ENCODE measurements at places on chromosomes 2 and 18.

- no peak for DNase-seq
Measured at GRCh38 chr2:177930916-177931315, 141.7 kb downstream of the PDE11A start.

DNA sequence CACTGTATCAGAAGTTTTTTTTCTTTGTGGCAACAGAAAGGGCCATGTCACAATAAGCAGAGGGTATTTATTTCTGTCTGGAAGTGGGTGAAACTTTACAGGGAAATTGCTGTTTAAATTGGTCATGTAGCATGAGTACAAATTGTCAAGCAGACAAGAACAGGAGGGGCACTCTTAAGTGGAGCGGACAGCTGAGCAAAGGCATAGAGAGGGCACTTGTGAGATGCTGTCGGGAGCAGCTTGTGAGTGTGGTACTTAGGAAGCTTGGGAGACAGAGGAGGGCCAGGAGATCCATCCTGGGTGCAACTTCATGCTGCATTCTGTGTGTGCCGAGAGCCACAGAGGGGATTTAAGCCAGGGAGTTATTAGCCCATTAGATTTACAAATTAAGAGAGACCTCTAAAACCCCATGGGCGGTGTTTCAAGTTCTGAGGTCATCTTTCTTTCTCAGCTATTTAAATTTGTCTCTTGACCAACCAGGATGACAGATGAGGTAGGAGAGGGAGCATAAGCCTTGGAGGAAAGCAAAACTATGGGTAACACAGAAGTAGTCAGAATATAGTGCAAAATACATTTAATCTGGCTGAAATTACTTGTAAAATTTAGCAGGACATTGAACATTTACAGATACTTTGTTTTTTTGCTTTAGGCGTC is 30.4 kb downstream of the INPP4A start:
- DNase-seq, result no peak

- no peak for DNase-seq
Measured at GRCh38 chr18:79411614-79412526, 16.1 kb downstream of the NFATC1 start.

GRCh38 chr18:31244771-31245394 is 73.1 kb upstream of the DSG1 start:
- no peak for DNase-seq

DNA sequence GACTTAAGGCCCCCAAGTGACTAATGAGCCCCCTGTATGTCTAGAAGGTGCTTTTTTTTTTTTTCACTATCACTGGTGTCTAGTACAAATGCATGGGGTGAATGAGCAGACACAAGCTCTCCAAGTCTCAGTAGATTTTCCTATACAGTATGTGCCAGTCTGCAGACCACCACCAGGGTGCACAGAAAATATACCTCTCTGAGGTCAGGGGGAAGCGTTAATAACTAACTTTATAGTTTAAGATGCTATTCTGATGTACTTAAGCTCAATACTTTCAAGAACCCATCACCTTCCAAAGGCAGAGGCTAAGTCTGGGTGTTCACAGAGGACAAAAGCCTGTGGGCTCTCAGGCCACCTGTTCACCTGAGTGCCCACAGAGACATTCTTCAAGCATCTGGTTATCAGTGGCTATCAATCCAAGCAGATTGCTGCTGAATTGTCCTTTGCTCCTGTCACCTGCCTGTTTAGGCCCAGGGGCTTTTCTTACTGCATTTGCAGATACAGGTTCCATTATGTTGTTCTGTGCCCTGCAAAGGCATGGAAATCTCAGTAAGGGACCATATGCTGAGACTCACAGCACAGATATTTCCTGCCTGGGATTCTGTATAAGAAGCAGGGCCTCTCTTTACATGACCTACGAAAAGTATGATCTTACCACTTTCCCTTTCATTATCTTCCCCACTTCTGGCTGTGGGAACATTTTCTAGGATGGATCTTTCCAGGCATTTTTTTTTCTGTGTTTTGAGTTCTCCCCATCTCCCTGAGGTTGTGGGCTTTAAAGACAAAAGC is 534.6 kb downstream of the TNS1 start:
- DNase-seq, result no peak

- no peak for DNase-seq
Measured at GRCh38 chr2:70381235-70381634, 79.4 kb upstream of the FAM136A start.

- DNase-seq, result no peak
Measured at GRCh38 chr2:24469148-24469650, 21.9 kb upstream of the NCOA1 start.

DNA sequence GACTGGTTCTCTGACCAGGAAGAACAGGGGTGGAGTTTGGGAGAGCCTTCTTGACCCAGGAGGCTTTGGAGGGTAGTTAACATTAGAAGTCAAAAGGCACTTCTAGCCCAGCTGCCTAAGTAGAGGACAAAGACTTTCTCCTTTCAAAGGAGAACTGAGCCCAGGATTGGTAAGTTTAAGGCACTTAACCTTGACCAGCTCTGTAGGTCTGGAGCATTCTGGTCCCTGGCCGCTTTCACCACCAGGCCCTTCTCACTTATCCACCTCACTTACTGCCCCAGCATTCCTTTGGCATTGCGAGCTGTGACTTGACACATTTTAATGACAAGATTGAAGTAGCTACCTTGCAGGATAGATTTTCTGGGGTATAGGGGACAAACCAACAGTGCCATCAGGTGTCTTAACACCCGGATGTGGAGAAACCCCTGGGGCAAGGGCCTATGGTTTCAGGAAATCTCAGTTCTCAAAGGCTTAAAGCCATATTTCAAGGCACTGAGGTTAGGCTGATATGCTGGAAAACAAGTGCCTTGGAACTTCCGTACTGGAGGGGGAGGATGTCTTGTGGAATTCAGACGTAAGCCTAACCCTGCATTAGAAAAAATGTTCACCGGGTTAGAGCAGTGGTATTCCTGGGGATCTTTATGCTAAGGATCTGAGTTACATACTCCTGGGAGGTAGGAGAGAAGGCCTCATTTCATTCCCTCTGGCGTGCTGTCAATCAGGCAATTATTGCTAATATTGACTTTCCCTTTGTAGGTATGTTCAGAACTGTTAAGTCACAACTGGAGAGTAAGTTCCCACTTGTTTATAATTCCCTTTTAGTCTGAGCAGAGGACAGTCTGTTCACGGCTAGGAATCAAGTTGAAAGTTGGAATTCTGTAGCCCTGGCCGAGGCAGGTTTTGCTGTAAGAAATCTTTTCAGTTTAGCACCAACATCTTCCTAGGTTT is 4.3 kb downstream of the C2orf68 start:
- no peak for DNase-seq

- DNase-seq, result no peak
Measured at GRCh38 chr2:241868661-241869081, 858 bp upstream of the RTP5 start.

GRCh38 chr2:152432206-152432653 is 97.3 kb downstream of the FMNL2 start:
- DNase-seq, result peak; percentile 85

DNA sequence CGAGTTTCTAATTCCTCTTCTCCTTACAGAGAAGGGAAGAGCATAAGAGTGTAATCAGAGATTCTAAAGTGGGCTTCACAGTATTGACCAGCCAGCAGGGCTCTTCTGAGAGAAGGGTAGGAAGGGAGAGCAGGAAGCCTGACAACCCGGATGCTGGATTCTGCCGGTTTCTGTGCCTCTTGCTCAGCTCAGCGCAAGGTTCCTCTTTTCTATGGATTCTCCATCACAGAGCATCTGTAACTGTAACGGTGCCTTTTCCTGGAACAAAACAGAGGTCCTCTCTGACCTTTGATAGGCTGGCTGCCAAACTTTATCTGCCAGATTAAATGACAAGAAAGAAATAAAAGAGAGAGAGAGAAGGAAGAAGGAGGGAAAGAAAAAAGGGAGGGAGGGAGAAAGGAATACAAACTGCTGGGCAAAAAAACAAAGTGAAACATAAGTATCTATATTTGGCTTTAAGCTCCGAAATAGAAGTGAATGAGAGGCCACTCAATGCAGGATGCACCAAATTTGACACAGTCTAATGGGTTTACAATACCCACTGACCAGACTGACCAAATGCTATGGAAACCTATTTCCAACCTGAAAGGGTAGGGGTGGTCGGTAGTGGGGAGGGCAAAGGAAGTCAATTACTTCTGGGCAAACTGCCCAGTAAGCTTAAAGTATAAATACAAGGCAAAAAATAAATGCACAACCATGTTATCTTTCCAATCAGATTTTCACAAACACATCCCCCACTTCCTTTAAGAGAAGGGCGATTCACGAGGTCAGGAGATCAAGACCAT is 59.2 kb downstream of the PIEZO2 start:
- no peak for DNase-seq

DNA sequence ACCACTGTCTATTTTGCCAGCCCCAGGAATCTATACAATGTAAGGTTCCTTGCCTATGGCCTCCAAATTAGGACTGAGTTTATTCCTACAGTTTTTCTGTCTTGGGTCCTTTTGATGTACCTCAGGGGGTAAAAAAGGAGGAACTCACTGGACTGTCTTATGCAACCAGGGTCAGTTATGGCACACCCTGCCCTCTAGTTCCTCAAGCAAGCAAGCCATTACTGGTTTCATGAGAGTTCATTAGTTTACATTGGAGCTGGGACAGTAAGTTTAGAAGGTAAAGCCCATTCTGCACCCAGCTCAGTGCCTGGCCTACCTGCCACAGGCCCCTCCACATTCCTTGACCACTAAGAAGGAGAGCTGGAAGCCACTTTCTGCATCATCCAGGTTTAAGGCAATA is 68.7 kb upstream of the WIPF1 start:
- no peak for DNase-seq

DNA sequence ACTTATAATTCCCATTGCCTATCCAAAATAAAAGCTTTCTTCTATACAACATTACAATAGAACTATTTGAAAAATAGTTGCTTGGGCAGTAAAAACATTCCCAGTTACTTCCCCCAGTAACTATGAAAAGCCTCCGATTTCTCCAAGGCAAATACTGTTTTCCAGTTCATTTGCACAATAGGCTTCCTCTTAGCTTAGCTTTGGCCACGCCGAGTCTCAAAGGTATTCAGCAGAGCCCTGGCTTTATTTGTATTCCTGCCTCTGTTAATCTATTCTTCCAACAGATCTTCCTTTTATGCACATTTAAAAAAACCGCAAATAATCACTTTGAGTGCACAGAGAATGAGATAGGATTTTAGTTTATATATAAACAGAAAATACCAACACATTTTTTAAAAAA is 836.8 kb upstream of the VRK2 start:
- no peak for DNase-seq

DNA sequence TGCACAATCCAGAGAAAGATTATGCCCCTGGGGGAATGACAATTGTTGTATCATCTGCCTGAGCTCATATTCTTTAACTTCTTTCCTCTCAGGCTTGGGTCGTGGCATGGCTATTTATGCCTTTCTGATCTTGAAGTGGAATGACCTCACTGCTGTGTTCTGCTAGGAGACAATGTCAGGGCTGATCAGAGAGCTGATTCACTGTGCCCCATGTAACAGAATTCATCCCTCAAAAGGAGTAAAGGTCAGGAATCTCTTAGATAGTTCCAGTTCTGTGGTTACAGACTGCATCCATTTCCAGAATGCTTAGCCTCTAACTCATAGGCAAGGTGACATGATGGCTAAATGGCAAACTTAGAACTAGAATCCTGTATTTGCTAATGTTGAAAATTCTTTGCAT is 511.7 kb upstream of the CNTNAP5 start:
- DNase-seq, result no peak

GRCh38 chr2:189258616-189259365 is 79.2 kb upstream of the COL5A2 start:
- no peak for DNase-seq

DNA sequence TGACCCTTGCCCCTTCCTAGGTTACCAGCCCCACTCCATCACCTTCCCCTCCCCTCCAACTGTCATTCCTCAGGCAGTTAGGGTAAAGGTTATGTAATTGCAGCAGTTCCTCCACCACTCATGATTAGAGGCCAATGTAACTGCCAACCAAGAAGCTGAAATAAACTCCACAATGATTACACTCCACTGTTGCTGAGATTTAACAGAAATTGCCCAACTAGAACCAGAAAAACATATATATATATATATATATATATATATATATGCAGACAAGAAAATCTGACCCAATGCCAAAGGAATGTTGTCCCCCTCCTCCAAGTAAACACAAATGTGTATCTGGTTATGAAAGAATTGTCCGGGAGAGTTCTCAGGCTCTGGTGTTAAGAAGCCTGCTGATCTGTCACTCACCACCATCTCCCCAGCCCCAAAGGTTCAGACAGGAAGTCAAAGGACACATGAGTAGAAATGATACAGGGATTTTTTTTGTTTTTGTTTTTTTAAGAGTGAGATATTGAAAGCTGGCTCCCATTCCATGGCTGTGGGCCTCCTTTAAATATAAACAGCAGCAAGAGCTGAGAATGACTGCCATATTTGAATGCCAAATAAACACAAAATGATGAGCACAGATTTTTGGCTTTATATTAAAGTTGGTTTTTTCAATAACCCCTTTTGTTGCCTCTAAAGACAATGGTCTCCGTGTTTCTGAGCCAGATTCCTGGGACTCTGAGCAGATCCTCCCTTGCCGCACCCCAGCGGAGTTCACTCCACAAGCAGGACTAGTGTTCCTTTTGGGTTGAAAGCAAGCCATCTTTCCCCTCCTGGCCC is 127.2 kb upstream of the MAPRE2 start:
- no peak for DNase-seq

GRCh38 chr2:36456227-36457175 is 100.9 kb downstream of the CRIM1 start:
- no peak for DNase-seq

GRCh38 chr2:54945391-54946219 is 104.6 kb downstream of the RTN4 start:
- peak; percentile 70 for DNase-seq

- DNase-seq, result no peak
Measured at GRCh38 chr2:12199491-12200211, 453.2 kb downstream of the LPIN1 start.

DNA sequence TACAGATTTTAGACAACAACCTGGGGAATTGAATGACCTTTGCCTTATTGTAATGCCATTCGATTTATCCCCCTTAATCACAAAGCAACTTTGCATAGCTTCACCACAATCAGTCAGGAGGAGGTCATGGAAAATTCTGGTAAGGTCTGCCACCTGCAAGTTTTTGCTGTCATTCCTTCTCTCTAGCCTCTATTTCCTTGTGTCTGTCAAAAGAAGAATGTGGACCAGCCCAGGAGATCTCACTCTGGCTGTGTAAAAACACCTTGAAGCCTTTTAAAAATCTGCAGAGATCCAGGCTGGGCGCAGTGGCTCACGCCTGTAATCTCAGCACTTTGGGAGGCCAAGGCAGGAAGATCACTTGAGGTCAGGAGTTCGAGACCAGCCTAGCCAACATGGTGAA is 74.1 kb upstream of the BZW1 start:
- DNase-seq, result no peak

DNA sequence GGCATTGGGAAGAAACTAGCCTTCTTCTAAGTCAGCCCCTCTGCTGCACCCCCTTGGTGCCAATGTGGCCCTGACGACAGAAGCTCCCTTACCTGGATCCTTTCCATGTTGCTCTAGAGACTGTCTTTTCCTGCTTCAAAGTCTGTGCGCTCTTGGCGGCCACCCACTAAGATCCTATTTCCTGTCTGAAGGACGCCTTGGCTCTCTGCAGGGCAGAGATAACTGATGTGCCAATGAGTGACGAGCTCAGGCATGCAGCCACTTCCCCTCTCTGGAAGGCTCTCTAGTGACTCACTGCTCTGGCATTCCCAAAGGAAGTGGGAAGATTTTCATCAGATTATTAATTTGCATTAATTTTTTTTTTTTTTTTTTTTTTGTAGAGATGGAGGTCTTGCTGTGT is 273.5 kb downstream of the CDH20 start:
- peak; percentile 97 for DNase-seq

Data from NCI-H446 treated with DMSO at 0.1 percent for 48 hours (cell line).